ENCODE measurements at places on chromosomes 13 and 19. TPM values are rescaled to one million over a fixed set of nuclear protein-coding genes. Genes with fewer than 3 reads are reported as not detected.

Gene NUDT19
- 11.5 TPM for polyA plus RNA-seq

Gene NLRP11
- 0.27 TPM for polyA plus RNA-seq

Gene DACH1
- polyA plus RNA-seq, result 105 TPM

Gene ELAVL3
- polyA plus RNA-seq, result 0.12 TPM

Gene ZNF563
- 5.1 TPM for polyA plus RNA-seq

Gene MADCAM1
- polyA plus RNA-seq, result 5.3 TPM

Gene PAK4
- 76.3 TPM for polyA plus RNA-seq

Gene BICRA
- 19.7 TPM for polyA plus RNA-seq

Gene CCDC8
- polyA plus RNA-seq, result 62.1 TPM

Gene PSPN
- polyA plus RNA-seq, result 3.8 TPM

Gene CGB8
- polyA plus RNA-seq, result not detected

Gene EFNA2
- 2.2 TPM for polyA plus RNA-seq

Gene NALCN
- 1.2 TPM for polyA plus RNA-seq

Gene ZNF564
- polyA plus RNA-seq, result 12.7 TPM

Gene PLA2G4C
- 12.5 TPM for polyA plus RNA-seq

Gene ZNF132
- 16.7 TPM for polyA plus RNA-seq

Gene ETV2
- polyA plus RNA-seq, result 2.4 TPM

Gene NCAN
- polyA plus RNA-seq, result not detected

Gene SRRM5
- 0.48 TPM for polyA plus RNA-seq

Gene PRDX2
- polyA plus RNA-seq, result 303 TPM

Gene CLEC17A
- 0.18 TPM for polyA plus RNA-seq

Gene CCNA1
- polyA plus RNA-seq, result 0.94 TPM

Gene OSCAR
- 0.40 TPM for polyA plus RNA-seq

Data from renal pelvis (tissue), 12 donors.